ENCODE measurements at places on chromosomes 16 and 17. TPM values are rescaled to one million over a fixed set of nuclear protein-coding genes. Genes with fewer than 3 reads are reported as not detected.

MT1B gene
- not detected for total RNA-seq

KRT15 gene
- total RNA-seq: 191 TPM

MRPL45 gene
- 37.3 TPM for total RNA-seq

DNA sequence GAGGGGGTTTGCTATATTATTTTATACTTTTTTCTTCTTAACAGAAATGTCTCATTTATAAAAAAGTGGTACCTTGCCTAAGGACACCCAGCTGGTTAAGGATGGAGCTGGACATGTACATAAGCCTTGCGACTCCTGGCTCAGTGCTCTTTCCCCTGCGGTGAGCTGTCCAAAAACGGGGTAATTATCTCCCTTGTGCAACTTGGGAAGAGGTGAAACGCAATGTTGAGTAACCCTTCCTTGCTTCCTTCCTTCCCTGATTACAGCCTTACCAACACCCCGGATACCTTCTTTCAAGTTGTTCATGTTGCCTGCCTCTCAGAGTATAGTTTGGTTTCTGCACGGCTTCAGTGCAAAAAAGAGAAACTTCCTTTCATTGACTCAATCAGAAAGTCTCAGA lies 94.1 kb upstream of the XYLT1 start:
- no peak for DNase-seq

- no peak for DNase-seq
These were observed 878 bp upstream of the DNAJA2 start for GRCh38 chr16:46974352-46974751.

DNA sequence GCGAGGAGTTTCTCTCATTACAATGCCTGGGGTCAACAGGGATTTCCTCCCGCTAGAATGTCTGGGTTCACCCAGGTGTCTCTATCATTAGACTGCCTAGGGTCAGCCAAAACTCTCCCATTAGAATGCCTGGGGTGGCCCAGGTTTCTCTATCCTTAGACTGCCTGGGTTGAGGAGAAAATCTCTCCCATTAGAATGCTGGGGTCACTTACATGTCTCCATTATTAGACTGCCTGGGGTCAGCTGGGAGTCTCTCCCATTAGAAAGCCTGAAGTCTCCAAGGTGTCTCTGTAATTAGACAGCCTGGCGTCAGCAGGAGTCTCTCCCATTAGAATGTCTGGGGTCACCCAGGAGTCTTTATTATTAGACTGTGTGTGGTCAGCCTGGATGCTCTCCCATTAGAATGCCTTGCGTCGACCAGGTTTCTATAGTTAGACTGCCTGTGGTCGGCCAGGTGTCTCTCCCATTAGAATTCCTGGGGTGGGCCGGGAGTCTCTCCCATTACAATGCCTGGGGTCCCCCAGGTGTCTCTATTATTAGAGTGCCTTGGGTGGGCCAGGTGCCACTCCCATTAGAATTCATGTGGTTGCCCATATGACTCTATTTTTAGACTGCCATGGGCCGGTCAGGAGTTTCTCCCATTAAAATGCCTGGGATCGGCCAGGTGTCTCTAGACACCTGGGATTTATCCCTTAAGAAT lies 2272.1 kb downstream of the TP53TG3F start:
- no peak for DNase-seq

GRCh38 chr16:66662445-66663194 lies 33.9 kb downstream of the CMTM4 start:
- DNase-seq: no peak

GRCh38 chr17:73770115-73770848 lies 126.0 kb upstream of the SDK2 start:
- no peak for DNase-seq

GRCh38 chr17:55266051-55266957 lies 1.5 kb downstream of the HLF start:
- DNase-seq: no peak

- no peak for DNase-seq
These were observed 5.5 kb upstream of the ZNF771 start for GRCh38 chr16:30401768-30402425.
